Daoy (cell line): ENCODE measurements at places on chromosomes 12 and 14. TPM values are rescaled to one million over a fixed set of nuclear protein-coding genes. Genes with fewer than 3 reads are reported as not detected.

The P2RX7 gene
- 0.57 and 1.3 TPM in 2 replicates for total RNA-seq

The RASSF3 gene
- total RNA-seq = 8.7 and 13.1 TPM in 2 replicates

The CAMKK2 gene
- total RNA-seq = 5.5 and 7.9 TPM in 2 replicates

The TSPAN19 gene
- total RNA-seq = 0.91 TPM in 1 of 2 replicates, not detected in the other

The PTGDR gene
- total RNA-seq = not detected in 2 replicates

DNA sequence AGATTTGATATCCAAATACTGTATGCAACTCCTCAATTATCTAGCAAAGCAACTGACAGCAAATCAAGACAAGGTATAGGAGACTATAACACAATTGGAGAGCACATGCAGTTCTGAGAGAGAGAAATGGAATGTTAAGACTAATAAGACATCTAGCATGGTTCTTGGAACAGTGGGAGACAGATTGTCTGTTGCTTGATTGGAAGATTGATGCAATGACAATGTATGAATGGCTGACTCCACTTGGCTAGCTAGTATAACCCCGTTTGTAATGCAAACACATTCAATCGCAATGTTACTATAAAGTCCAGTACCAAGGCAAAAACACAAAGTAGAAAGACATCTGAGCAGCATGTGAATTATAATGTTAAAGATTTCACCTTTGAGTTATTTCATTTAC lies 179.3 kb downstream of the RPL10L start:
- DNase-seq = no peak

DNA sequence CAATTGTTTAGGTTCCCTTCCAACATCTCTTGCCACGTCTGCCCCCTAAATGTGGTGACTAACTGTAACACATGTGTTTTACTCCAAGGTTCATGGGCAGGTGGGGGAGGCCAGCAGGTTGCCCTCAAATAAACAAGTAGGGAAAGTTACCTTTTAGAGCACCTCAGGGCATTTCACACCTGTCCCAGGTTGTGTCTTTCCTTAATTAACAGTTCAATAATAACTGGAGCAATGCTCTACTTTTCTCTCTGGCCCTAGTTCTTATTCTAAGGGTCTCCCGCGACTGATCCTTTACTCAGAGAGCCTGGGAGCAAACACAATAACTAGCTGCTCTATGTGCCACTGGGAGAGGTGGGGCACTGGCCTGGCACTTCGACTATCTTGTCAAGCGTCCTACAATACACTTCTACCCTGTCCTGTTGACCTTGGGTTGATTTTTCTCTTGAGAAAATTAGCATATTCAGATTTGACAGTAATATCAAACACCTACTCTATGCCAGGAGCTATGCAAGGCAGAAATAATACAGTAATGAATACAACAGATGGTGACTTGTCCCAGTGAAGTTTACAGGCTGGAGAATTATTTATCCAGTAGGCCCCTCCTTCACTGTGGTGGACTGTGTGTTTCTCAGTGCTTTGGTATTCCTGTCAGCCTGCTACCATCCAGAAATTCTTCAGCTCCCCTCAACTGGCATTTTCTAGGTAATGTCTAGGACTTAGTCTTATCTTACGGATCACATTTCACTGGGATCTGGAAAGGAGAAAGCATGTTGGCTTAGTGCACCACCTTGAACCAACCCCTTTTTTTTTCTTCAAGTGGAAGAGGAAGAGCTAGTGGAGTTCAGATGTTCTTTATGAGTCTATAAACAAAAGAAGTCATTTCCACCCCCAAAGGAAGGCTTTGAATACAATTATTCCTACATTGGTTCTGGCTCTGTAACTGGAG lies 202.6 kb downstream of the CRADD start:
- DNase-seq = peak; percentile 67

GRCh38 chr12:44812062-44812461 lies 64.1 kb downstream of the NELL2 start:
- no peak for DNase-seq

DNA sequence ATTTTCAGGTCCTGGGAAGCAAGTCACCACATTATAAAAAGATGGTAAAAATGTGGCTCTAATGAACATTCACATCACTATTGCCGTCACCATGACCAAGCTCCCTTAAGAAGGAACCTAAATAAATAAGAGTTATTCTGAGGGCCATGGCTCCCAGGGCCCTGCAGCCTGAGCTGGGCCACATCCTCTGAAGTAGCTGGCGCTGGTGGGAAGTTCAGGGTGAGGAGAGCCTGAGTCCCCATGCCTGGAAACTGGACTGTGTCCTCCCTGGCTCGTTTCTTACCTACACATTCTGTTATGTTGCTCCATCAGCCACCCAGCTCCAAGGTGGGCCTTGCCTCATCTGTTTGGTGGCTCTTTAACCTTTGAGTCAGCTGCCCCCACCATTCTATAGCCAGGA lies 42.5 kb downstream of the TSPAN11 start:
- no peak for DNase-seq

DNA sequence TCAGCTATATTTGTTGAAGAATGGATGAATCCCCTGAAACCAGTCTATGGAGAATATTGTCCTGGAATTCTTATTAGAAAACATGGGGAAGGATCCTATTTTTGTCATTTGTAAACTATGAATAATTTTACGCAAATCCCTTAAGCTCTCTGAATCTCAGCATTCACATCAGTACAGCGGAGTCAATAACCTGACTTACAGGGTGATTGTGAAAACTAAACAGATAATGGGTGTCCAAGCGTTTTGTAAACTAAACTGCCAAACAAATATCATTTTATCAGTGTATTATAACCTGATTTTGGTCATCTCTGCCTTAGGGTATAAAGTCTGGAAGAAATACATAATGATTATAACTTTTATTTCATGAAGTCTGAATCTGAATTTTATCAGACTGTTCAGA lies 10.0 kb downstream of the ART4 start:
- DNase-seq = no peak

DNA sequence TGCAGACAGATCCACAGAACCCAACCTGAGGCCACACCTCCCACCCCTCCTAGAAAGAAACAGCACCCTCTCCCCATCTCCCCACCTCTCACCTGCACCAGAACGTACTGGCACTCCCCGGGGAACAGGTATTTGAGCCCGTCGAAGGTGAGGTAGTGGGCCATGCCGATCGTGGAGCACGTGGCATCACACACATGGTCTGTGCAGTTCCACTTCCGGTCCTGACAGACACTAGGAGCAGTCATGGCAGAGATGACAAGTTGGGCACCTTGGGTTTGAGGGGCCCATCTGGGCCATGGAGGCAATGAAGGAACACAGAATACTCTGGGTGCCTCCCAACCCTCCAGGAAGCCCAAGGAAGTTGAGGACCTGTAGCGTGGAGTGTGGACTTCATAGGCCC lies 89.5 kb upstream of the ANO2 start:
- DNase-seq = no peak

DNA sequence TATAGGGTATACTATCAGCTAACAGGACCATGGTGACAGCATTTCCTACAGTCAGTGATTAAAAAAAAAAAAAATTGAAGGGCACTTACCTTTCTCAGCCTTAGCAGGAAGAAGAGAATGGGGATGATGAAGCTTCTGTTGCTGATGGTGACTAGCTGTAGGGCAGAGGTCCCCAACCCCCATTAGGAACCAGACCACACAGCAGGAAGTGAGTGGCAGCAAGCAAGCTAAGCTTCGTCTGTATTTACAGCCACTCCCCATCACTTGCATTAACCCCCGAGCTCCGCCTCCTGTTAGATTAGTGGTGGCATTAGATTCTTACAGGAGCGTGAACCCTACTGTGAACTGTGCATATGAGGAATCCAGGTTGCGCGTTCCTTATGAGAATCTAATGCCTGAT lies 91.3 kb upstream of the USP44 start:
- DNase-seq = peak; percentile 34

DNA sequence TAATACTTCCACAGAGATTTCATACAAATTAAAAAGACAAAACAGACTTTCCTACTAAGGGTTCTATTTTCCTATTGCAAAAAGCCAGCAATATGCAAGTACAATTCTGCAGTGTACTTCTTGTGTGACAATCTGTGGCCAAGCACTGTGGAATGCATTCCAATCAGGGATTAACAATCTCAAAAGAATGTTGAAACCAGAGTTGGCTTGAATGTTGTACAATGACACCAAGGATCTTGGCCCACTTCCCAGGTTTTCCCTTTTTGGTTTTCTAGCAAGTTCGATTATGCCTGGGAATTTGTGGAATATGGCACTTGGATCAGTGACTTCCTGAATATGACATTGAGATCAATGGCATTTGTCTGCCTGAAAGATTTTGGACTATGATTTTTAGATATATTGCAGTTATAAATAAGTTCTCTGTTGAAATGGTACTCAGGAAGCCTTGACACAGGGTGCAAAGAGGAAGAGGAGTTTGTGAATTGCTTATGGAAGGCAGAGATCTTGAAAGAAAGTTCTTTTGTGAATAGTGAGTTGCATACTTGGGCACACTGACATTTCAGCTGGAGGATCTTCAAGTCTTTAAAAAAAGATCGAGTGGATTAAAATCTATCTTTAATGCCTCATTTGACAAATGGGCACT lies 81.4 kb upstream of the FERMT2 start:
- peak; percentile 68 for DNase-seq

GRCh38 chr12:97159377-97159776 lies 252.3 kb downstream of the NEDD1 start:
- no peak for DNase-seq

- DNase-seq = no peak
These were observed 117.2 kb upstream of the DNM1L start for GRCh38 chr12:32561931-32562341.

DNA sequence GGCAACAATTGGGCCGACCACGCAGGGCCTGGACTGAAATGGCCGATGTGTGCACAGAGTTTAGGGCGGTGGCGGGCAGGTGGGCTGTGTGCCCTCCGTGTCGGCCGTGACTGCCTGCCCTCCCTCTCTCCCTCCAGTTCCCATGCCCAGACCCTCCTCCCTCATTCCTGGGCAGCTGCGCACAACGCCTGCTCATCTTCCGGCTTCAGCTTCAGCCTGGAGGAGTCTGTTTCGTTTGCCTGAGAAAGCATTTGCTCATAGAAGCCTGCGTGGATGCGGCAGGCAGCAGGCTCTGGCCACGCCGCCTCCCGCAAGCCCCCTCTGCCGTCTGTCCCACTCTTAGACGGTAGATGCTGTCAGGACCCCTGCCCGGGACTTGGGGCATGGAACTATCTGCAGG lies 47.3 kb upstream of the FZD10 start:
- peak; percentile 48 for DNase-seq

DNA sequence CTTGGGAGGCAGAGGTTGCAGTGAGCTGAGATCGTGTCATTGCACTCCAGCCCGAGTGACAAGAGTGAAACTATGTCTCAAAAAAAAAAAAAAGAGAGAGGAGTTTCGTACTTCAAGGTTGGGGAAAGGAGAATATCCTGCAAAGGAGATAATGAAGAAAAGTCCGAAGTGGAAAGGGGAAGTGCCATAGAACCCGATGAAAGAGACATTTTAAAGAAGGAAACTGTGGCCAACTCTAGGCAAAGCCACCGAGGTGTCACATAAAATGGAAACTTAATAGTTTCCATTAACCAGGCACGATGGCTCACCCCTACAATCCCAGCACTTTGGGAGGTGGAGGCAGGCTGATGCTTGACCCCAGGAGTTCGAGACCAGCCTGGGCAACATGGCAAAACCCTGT lies 15.0 kb upstream of the LTBP2 start:
- DNase-seq = no peak

- no peak for DNase-seq
These were observed 1.4 kb downstream of the LBHD2 start for GRCh38 chr14:103085106-103086091.

DNA sequence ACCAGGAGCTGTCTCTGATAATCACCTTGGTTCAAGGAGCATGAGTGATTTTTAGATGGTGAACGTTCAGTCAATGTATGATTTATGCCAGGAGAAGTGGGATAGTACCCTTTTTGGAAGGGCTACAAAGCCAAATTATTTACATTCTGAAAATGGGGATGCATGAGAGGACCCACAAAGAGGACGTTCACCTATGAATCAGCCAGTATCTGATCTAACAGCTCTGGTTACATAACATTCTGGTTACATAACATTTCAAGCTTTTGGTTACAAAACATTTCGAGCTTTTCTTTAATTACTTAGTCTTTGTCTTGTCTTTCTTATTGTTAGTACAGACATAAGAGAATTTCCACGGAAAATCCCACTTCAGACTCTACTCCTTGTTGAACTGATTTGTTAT lies 68.8 kb downstream of the SLCO1A2 start:
- DNase-seq = no peak

- no peak for DNase-seq
These were observed 344.5 kb downstream of the AEBP2 start for GRCh38 chr12:19783547-19784444.

- no peak for DNase-seq
These were observed 3.3 kb upstream of the TBC1D30 start for GRCh38 chr12:64821116-64821630.

- DNase-seq = peak; percentile 82
These were observed 7.7 kb upstream of the ASB2 start for GRCh38 chr14:93984070-93984469.
